ENCODE measurements at places on chromosomes 5 and 9. TPM values are rescaled to one million over a fixed set of nuclear protein-coding genes. Genes with fewer than 3 reads are reported as not detected.

DNA sequence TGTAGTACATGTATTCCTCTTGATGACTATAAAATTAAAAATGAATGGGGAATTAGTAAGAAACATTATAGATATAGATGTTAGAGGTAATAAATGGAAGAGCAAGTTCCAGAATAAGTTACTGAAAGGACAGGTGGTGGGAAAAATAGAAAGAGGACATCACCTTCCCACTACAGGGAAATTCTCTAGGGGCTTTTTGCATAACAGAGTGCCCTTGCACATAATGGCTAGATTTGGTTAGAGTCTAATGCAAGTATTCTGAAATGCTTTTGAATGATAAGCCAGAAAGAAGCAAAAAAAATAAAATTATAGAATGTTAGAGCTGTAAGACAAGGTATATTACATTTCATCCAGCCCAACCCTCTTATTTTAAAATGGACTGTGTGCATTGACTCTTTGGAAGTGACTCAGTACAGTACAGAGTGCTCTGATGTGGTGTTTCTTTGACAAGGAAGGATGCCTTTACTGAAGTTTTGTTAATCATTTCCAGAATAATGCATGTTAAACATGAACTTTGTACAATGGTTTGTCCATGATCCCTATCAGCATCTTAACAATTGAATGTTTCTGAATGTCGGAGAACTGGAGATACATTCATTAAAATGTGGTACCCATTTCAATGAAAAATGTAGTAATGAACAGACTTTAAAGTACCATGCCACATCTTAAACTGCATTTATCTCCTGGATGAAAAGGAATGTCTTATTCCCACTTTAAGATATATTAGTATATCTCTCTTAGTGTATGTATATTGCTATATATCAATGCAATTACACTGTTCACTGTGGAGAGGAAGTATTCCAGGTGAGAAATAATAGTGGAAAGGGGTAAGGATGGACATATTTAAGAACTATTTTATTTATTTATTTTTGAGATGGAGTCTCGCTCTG is 391.1 kb downstream of the ADGRV1 start:
- no peak for DNase-seq

DNA sequence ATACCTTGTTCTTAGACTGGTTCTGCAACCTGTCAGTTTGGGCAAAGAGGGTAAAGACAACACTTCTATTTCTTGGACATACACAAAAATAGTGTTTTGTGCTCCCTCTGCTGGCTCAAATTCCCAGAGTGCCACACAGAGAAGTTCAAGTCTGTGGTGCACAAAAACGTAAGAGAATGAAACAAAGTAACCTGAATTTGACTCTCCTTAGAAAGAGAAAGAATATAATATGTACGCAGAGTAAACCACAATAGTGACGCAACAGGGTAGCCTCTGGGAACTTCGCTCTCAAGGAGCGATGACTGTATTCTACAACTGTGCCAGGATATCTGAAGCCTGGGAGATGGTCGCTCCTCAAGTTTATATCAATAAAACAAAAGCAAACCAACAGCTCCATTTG is 18.5 kb downstream of the DDX31 start:
- no peak for DNase-seq

DNA sequence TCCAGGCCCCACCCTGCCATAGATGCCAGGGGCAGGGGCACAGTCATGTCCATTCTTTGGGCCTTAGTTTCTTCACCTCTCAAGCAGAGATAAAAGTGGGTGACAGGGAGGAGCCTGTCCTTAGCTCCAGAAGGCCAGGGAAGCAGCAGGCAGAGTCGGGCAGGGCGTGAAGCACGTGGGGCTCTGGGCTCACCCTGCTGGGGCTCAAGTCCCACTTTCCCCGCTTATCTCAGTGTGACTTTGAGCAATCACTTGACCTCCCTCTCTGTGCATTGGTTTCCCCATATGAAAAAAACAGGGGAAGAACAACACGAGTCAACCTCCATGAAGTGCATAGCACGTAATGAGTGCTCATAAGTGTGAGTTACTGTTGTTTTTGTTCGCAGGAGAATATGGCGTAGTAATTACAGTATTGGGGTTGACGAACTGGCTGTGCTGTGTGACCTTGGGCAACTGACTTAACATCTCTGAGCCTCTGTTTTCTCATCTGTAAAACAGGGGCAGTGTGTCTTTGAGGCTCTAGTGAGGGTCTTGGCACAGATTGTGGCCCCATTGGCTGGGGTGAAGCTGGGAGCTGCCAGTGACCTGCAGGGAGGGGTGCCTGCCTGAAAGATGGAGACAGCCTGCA is 39.9 kb upstream of the HAND1 start:
- no peak for DNase-seq

GRCh38 chr5:126640866-126641265 is 40.1 kb downstream of the PHAX start:
- no peak for DNase-seq

The C9orf153 gene
- 0.16 TPM for polyA plus RNA-seq

The SARDH gene
- polyA plus RNA-seq: 9.3 TPM

The SLC4A9 gene
- 20.2 TPM for polyA plus RNA-seq

All from right renal pelvis (tissue), 4 donors.